Dermis blood vessel endothelial cell (primary cell): ENCODE measurements at places on chromosomes 2 and 18. TPM values are rescaled to one million over a fixed set of nuclear protein-coding genes. Genes with fewer than 3 reads are reported as not detected.

The ITGB6 gene
- total RNA-seq, result 0.85 and 1.3 TPM in 2 replicates

The C2orf66 gene
- total RNA-seq, result under 0.01 and 0.14 TPM in 2 replicates

The IL1A gene
- total RNA-seq, result under 0.01 and 0.19 TPM in 2 replicates

The LRRC30 gene
- total RNA-seq, result not detected in 2 replicates
